ENCODE measurements at places on chromosomes 13 and 19.

DNA sequence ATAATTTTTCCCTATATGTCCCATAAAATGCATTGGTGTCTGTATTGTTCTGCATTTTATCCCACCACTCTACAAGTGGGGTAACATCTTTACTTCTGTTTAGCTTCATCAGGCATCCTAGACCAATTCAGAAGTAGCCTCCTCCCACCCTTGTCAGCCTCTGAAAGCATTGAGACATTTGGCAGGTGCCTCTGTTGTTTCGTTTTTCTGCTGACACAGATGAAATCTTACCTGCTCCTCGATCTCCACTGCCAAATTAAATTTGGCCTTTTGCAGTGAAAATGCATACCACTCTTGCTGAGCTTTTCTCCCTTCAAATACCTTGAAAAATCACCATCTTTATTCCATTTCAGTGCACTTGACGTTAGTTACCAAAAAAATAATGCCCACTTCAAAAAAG is 83.5 kb upstream of the STARD13 start:
- no peak for DNase-seq

- DNase-seq: peak; percentile 40
These were observed 1.2 kb downstream of the RCBTB2 start for GRCh38 chr13:48531416-48532255.

- DNase-seq: no peak
These were observed 8.0 kb downstream of the ABHD13 start for GRCh38 chr13:108226184-108226583.

DNA sequence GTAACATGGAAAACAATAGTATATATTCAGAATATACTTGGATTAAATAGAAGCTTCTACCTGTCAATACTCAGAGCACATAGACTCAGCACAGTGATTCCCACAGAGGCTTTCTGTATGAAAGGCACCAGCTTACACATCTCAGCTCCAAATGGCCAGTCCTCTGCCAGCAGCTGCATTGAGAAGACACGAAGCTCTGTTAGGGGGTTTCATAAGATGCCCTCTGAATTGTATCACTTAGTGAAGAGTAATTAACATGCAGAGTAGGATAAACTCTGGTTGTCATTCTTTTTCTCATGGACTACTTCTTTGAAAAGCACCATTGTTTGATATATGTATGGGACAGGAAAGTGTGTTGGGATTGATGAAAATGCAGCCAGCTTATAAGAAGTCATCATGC is 15.2 kb downstream of the EDNRB start:
- no peak for DNase-seq

DNA sequence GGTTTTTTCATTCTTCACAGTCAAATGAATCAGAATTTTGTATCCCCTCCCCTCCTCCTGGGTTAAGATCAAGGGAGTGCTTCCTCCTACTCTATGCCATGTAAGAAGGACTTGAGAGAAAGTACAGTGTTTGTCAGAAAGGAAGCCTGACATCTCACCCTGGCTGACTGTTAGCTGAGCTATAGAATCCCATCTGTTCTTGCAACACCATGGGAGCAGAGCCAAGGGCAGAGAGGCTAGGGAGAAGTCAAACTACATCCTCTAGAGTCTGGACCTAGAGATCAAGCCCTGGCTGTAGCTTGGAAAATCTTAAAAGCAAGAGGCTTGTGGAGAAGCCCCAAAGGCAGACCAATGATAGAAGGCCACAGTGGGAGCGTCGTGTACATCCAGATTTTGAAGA is 145.9 kb downstream of the OLFM4 start:
- DNase-seq: no peak

DNA sequence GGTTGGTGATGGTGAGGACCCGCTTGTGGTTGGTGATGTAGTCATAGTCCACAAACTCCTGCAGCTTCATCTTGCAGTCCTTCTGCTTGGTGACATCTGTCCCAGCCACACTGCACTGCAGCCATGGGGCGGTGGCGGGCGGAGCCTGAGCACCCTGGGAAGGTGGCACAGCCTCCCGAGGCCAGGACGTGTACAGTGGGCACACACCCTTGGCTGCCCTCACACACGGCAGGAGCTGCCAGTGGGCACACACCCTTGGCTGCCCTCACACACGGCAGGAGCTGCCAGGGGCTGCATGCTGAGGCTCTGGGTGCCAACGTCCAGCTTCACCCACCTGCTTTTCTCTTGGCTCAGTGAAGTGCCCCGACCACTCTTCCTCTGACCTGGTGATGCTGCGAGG is 128.7 kb downstream of the TUBA3C start:
- DNase-seq: no peak

- no peak for DNase-seq
These were observed 258.2 kb upstream of the EDNRB start for GRCh38 chr13:78176880-78177279.

DNA sequence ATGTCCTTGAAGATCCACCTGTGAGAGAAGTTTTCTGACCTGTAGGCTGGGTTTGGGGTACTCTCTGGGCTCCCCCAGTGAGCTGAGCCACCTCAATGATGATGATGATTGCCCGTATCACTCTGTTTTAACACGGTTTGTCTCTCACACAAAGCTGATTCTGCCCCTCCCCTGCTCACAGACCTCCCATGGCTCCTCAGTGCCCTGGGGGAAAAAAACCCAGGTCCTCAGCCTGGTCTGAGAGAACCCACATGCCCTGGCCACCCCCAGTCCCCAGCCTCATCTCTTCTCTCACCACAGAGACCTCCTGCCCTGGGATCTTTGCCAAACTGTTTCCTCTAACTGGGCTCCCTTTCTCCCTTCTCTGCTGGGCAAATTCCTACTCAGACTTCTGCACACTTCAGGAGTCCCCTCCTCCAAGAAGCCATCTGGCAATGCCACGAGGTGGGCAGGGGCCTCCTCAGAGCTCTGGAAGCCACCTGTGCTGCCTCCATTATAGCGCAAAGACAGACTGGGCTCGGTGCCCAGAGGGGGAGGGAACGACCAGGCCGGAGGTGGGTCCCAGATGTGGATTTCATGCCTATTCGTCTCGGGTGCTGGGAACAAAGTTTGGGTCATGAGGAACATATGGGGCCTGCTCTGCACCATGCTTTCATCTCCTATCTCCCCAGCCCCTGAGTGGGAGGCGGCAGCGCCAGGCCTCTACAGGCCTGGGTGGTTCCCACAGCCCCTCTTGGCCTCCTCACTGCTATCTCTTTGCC is 8.5 kb upstream of the CA11 start:
- no peak for DNase-seq

- no peak for DNase-seq
These were observed 130.9 kb downstream of the DIAPH3 start for GRCh38 chr13:60032851-60033250.

DNA sequence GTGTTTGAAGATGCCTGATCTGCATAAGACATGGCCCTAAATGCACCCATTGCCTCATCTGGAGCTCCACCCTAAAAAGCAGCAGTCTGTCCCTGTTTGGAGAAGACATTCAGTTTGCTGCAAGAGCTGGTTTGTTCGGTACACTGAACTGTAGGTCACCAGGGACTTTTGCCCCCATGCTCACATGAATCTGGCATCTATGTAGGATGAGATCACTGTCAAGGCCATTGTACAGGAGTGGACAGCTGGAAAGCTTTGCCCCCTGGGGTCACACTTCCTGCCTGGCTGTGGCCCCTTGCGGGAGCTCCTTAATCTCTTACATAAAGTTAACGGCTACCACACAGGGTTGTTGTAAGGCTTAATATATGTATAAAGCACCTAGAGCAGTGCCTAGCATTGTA is 73.0 kb downstream of the IPO5 start:
- DNase-seq: no peak

GRCh38 chr19:12244370-12244769 is 50.3 kb downstream of the ZNF44 start:
- DNase-seq: no peak

GRCh38 chr19:18086590-18087138 is at the start of gene IL12RB1:
IL12RB1 (minus strand) TSS chr19:18086934; CDS start chr19:18086823, 111 bp downstream.
- DNase-seq: peak; percentile 75

- DNase-seq: peak; percentile 28
These were observed 68.7 kb downstream of the RASL11A start for GRCh38 chr13:27339299-27339698.

DNA sequence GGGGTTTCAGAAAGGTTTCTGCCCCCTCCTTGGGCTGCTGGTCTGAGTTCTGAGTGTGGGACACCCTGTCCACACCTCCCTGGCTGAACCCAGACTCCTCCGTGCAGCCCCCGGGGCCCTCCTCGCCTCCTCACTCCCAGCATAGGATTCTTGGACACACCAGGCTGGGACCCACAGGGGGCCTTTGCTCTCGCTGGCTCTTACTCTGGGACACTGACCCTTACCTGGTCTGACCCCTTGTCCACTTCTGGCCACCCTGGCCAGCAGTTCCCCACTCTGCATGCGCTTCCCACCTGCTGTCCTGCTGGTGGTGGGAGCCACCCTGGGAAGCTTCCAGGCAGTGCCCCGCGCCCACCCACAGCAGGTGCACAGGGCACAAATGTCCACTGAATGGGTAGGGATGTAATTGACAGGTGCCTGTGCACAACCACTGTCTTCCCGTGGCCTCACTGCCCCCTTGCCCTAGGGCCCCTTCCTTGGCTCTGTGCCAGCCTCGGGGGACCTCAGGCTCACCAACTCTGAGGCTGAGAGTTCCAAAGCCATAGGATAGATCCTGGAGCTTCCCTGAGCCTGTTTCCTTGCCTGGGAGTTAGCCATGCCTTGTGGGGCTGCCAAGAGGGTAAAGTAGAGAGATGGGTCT is 7.0 kb upstream of the SLC25A42 start:
- no peak for DNase-seq

DNA sequence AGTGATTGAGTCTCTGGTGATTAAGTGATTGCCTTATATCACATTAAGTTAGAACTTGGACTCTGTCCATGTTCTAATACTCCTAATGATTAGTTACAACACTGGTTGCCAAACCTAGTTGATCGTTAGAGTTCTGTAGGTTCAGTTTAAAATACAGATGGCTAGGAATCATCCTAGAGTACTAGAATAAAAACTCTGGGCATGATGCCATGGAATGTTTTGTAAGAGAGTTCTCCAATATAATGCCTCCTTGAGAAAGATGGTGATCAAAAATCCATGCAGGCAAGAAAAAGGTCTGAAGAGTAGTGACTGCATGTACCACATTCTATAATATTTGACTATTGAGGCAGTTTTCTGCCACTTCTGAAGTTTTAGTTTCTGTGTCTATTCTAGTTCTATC is 176.3 kb downstream of the GPC5 start:
- no peak for DNase-seq

DNA sequence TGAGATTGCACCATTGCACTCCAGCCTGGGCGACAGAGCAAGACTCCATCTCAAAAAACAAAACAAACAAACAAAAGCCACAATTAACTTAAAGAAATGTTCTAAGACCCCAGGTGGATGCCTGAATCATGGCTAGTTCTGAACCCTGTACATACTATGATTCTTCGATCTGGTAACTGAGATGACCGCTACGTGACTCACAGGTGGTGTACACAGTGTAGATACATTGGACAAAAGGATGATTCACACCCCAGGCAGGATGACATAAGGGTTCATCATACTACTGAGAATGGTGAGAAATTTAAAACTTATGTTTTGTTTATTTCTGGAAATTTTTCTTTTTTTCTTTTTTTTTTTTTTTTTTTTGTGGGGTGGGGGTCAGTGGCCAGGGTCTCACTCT is 6.5 kb downstream of the ZNF426 start:
- DNase-seq: no peak

- DNase-seq: peak; percentile 69
These were observed 19.7 kb upstream of the EDDM13 start for GRCh38 chr19:56252699-56253422.

GRCh38 chr13:45546410-45546765 is 69.2 kb downstream of the ERICH6B start:
- no peak for DNase-seq

DNA sequence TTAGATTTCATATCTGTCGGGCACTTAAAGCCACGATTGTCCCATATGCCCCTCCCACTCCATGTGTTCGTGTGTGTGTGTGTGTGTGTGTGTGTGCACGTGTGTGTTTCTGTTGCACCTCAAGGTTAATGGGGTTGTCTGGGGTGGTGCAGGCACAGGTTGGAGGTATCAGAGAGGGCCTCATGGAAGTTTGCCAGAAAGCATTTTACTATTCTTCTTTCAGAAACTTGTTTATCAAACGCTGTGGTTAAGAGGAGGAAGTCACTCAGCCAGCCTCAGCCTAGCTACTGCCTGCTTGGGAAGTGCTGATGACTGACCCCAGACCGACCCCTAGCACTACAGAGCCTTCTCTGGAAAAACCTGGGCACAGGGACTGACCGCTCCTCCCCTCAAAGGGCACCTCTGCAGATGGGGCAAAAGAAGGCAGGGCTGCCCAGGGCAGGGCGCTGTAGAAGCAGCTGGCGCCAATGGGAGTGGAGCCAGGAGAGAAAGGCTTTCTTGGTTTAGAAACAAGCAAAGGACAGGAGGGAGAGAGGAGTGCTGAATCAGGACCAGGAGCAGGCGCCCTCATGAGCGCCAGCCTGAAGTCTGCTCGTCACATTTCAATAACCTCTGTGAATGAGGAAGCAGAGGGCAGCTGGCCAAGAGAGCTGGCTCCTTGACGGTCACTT is 3.9 kb downstream of the SIAH3 start:
- DNase-seq: peak; percentile 58

GRCh38 chr13:25978961-25979360 is 72.9 kb downstream of the SHISA2 start:
- no peak for DNase-seq

GRCh38 chr13:102597029-102597961 is 509 bp downstream of the TPP2 start:
- peak; percentile 27 for DNase-seq

GRCh38 chr13:30679483-30680330 is 55.6 kb upstream of the ALOX5AP start:
- DNase-seq: peak; percentile 52

- DNase-seq: no peak
These were observed 21.9 kb upstream of the ZNF432 start for GRCh38 chr19:52070496-52070895.

GRCh38 chr19:40457048-40457447 is 8.5 kb downstream of the BLVRB start:
- no peak for DNase-seq

- DNase-seq: peak; percentile 36
These were observed 11.9 kb upstream of the FRY start for GRCh38 chr13:32019612-32020233.

All from CD4-positive, alpha-beta T cell treated with Interleukin-21 for 1 hour (primary cell).